OCI-LY7 (cell line): ENCODE measurements at places on chromosomes 12 and 14.

DNA sequence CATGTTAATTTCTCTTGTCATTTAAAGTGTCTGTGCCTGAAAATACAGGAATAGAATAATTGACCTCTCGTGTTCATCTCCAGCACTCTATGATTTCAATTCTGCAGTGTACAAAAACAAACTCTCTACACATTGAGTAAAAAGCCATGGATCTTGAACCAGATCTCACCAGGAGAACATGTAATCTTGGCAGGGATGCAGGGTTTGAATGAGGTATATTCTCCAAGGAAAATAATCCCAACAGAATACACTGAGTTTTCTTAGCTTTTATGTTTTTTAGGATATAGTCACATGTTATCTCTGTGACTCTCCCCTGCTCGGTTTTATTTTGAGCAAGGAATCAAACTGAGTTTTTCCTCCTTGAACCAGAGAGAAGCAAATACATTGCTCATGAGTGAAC is 224.7 kb downstream of the PIK3C2G start:
- no peak for DNase-seq

DNA sequence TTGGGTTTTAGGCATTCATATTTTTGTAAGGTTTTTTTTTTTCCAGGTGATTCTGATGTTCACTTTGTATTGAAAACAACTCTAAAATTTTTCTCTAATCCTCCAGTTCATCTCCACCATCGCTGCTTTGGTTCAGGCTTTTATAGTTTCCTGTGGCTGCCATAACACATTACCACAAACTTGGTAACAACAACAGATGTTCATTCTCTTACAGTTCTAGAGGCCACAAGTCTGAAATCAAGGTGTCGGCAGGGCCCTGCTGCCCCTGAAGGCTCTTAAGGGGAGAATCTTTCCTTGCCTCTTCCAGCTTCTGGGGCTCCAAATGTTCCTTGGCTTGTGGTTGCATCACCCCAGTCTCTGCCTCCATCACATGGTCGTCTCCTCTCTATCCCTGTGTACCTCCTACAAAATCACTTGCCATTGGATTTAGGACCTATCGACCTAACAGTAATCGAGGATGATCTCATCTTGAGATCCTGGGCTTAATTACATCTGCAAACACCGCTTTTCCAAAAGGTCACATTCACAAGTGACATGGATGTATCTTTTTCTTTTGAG is 55.2 kb downstream of the PELI2 start:
- DNase-seq, result no peak

DNA sequence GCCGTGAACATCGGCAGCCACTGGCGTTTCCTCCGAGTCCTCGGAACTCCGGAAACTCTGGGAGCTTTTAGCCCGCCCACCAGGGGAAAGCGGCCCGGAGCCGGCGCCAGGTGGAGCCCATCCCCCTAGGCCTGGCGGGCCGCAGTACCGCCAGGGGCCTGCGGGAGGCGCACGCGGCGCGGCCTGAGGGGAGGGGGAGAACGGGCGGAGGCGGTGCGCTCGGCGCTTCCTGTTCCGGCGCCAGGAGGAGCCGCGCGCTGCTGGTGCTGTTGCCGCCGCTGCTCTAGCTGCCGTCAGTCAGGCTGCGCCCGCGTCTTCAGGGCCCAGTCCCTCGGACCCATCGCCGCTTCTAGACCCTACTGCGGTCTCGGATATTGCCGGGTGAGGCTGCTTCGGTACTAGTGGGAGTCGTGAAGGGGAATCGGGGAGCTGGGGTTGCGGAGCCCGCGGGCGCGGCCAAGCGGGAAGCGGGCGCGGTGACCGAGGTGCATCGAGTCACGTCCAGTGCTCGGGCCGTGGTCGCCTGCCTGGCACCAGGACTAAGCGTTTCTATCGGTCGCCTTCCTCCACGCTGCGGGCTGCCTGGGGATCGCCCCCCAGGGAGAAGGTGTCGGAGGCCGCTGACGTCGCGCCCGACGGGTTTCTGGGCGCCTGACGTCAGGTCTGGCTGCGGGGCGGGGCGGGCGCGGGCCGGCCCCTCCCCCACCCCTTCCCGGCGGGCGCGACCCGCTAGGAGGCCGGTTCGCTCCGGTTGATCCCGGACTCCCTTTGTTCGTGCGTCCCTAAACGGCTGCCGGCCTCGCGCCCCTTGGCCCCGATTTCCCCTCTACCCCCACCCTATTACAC is at the start of gene MAPK1IP1L:
MAPK1IP1L (plus strand) TSS at position 225 of the 846 bp plus-strand sequence. CDS start 10,037 bp downstream, outside the sequence.
- peak; percentile 92 for DNase-seq

DNA sequence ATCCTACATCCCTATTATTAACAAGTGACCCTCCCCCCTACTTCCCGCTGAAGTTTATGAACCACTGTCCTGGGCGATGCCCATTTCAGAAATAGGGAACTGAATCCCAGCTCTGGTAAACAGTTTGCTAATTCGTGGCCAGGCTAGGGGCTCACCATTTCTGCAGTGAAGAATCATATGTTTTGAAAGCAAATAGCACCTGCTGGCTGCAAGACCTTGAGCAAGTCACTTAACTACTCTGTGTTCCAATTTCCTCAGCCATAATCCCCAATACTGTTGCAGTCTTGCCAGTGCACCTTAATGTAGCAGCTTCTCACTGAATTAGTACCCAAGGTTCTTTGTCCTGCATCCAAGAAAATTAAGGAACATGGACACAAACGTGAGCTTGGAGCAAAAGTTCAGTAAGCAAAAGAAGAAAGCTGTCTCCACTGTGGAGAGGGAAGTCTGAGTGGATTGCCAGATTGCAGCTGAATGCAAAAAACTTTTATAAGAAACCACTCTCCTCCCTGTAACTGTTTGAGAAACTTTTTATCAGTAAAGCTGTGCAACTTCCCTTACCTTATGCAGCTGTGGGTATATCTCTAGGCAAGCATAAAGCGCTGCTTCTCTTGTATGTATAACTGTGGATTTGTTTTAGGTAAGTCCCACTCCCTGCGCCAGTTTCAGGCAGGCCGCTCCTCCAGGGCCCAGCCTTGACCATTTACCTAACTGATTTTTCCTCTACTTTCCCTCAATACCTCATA is 824 bp downstream of the OAS1 start:
- peak; percentile 82 for DNase-seq

DNA sequence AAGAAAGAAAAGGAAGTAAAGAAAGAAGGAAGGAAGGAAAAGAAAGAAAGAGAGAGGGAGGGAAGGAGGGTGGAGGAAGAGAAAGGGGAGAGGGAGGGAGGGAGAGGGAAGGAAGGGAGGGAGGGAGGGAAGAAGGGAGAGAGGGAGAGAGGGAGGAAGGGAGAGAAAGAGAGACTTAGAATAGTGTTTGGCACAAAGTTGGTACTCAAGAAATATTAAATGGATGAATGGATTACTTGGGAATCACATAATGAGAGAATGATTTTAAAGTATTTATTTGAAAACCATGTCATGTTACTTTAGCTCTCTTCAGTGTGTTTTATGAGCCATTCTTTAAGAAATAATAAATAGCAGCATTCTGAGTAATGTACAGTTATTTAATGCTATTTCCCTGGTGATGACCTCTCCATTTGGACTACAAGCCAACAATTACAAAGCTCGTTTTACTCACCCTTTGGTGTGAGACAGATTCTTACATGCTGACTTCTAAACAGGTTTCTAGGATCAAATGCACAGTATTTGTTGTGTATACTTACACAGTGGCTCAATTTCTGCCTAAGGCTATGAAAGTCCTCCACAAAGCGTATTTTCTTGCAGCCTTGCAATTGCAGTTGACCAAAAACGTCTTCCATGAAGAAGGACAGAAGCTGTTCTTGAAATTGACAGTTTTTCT is 861 bp downstream of the IL26 start:
- DNase-seq, result no peak

DNA sequence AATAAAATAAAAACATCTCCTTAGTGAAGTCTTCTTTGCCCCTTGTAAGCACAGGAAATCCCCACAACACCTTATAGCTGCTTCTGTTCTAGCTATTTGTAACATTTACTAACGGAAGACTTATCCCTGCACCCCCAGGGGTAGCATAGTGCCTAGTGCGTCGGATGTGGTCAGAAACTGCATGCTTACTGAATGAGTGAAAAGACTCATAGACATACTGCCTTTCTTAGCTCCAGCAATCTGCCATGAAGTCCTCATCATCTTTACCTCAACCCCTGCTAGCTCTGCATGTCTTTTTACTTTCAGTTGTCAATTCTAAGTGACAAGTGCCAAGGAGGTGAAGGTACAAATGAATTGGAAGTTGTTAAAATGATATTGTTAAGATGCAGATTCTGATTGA is 12.9 kb downstream of the RIOX1 start:
- DNase-seq, result peak; percentile 25

DNA sequence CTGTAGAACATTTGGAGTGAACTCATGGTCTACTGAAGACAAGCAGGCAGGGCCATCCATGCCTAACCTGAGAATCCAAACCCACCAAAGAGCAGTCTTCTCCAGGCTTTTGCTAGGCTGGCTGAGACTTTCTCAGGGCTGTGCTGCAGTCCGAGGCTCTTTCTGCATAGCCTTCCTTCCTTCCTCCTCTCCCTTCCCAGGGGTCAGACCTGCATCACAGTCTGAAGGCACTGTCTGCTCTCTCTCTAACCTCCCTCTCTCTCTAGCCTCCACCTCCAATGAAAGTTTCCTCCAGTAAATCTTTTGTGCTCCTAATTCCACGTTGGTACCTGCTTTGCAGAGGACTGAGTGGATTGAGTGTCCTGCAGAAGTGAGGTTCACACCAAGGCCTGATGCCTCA is 6.4 kb upstream of the WSCD2 start:
- no peak for DNase-seq

DNA sequence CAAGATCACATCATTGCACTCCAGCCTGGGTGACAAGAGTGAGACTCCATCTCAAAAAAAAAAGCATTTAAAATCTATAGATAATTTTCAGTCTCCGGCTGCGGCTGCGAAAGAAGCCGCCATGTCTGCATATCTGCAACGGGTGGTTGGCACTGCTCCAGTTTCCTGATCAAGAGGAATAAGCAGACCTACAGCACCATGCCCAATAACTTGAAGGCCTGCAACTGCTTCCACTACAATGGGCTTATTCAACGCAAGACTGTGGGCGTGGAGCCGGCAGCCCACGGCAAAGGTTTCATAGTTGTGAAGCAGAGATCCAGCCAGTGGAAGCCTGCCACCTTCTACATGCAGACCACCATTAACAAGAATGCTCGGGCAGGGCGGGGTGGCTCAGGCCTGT is 30.6 kb upstream of the EID3 start:
- no peak for DNase-seq

GRCh38 chr14:81406863-81407262 is 6.7 kb upstream of the STON2 start:
- no peak for DNase-seq

DNA sequence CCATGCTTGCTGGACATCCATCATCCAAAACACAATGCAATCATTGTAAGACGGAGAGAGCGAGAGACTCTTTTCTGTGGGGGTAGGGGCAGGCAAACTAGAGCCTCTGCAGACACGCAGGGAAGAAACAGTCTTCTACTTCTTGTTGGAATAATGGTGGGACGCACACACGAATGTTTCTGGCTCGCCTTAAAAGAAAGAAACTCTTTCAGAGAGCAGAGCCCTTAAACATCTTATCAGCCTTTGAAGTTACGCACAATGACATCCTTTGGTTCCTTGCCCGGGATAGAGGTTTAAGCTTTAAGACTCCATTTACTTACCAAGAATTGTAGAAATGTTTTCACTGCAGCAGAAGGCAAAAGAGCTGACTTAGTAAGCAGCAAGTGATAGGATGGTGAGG is 133.8 kb upstream of the FOXN3 start:
- no peak for DNase-seq

DNA sequence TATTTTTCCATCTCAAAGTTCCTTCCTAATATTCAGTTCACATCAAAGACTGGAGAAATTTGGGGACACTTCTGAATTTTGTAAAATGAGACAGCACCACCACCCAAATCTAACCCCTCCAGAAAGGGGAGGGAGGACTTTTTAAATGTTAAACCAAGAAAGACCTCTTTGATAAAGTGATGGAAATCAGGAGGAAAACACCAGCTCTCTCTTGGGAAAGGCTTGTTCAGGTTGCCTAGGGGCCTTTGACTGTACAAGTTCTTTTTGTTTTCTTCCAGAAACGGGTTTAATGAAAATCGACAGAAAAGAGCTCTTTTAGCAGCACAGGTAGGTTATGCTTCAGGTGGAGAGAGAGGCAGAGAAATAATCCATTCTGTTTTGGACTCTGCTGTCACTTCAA is 112.3 kb downstream of the OTOGL start:
- DNase-seq, result no peak

DNA sequence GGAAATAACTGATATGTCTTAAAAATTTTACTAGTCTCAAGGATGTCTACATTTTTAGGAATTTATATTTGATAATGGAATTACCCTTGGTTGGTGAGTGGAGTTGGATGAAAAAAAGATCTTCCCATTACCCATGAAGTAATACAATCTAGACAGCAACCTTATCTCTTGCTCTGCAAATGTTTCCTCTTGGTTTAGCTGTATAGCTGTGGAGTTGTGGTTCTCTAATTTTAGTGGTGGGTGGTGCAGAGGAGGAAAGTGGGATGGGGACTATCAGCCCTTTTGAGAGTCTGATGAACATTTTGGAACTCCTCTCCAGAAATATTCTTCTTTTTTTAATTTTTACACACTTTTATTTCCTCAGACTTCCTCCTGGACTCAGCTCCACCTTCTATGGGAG is 17.1 kb downstream of the SPX start:
- DNase-seq, result no peak

- DNase-seq, result no peak
Measured at GRCh38 chr12:66964629-66965028, 285.8 kb upstream of the GRIP1 start.

- no peak for DNase-seq
Measured at GRCh38 chr12:50196537-50196936, 29.4 kb upstream of the CERS5 start.

DNA sequence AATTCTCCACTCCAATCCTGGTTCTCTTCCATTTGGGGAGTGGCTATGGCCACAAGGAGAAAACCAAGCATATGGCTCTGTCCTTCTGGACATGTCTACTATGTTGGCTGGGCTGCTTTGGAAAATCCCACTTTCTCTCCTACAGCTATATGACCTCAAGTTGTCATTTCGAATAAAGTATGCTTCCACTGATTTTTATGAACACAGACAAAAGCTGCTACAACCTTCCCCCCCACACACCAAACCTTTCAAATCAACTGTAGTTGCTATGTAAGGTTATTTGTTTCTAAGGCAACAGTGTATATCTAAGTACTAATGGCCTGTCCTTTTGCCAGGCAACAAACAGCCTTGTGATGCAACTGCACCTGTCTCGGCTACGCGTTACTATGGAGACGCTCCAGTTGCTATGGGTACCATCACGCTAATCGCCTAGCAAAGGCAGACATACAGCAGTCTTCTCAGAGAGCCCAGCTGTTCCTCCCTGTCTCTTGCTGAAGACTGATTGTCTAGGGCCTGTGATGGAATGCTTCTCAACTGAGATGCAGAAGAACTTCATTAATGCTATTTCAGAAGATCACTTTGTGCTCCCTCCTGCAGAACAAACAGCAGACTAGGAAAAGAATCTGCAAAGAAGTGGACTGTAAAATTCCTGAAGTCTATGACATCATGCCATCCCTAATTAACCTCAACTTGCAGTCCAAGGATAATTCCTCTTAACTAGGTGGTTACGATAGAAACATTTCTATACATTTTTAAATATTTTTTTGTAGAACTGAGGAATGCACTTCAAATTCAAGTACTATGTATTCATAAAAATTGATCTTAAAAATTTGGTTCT is 67.6 kb downstream of the FOXN3 start:
- peak; percentile 80 for DNase-seq
